ENCODE measurements at places on chromosomes 4 and X. TPM values are rescaled to one million over a fixed set of nuclear protein-coding genes. Genes with fewer than 3 reads are reported as not detected.

The GRPR gene
- total RNA-seq: 0.37 TPM

The UGT2A1 gene
- total RNA-seq: not detected

- H3K27ac ChIP-seq: no peak overlapping the region
- no peak overlapping the region for H3K4me3 ChIP-seq
- H3K27me3 ChIP-seq: no peaks in the 10 kb centered on the region
- no peak for DNase-seq
- H3K36me3 ChIP-seq: no peaks in the 10 kb centered on the region
- H3K4me1 ChIP-seq: no peaks in the 10 kb centered on the region
Measured at GRCh38 chrX:40863671-40864070, 128.3 kb upstream of the MED14 start.

- H3K27ac ChIP-seq: no peak overlapping the region
- H3K36me3 ChIP-seq: no peaks in the 10 kb centered on the region
- no peak for DNase-seq
- H3K27me3 ChIP-seq: no peaks in the 10 kb centered on the region
Measured at GRCh38 chrX:98548519-98548918, 1664.8 kb downstream of the RPA4 start.

- DNase-seq: no peak
- H3K27ac ChIP-seq: no peak overlapping the region
- H3K27me3 ChIP-seq: no peaks in the 10 kb centered on the region
- H3K4me1 ChIP-seq: no peaks in the 10 kb centered on the region
Measured at GRCh38 chrX:121150217-121150616, 102.8 kb downstream of the GLUD2 start.

GRCh38 chr4:173493041-173493440 lies 37.0 kb downstream of the HAND2 start:
- no peak overlapping the region for H3K27ac ChIP-seq
- no peak for DNase-seq
- peaks cover 15% of the 10 kb centered on the region for H3K27me3 ChIP-seq
- no peaks in the 10 kb centered on the region for H3K36me3 ChIP-seq

- peaks cover 23% of the 10 kb centered on the region for H3K27me3 ChIP-seq
- H3K4me3 ChIP-seq: no peak overlapping the region
- H3K36me3 ChIP-seq: no peaks in the 10 kb centered on the region
- no peak overlapping the region for H3K27ac ChIP-seq
Measured at GRCh38 chr4:150063128-150063527, 15.1 kb upstream of the DCLK2 start.

- H3K27ac ChIP-seq: no peak overlapping the region
- peaks cover 8% of the 10 kb centered on the region for H3K4me1 ChIP-seq
- H3K27me3 ChIP-seq: peaks cover 8% of the 10 kb centered on the region
- no peaks in the 10 kb centered on the region for H3K36me3 ChIP-seq
- no peak overlapping the region for H3K4me3 ChIP-seq
Measured at GRCh38 chr4:122450847-122451246, 5.7 kb downstream of the IL2 start.

GRCh38 chrX:136780241-136780640 lies 491 bp downstream of the ARHGEF6 start:
- peak overlapping the region; percentile 90 for H3K4me3 ChIP-seq
- H3K36me3 ChIP-seq: peaks cover 1% of the 10 kb centered on the region
- H3K27me3 ChIP-seq: no peaks in the 10 kb centered on the region
- no peak for DNase-seq

Data from activated B cell treated with CpG ODN at 0.5 μM for 24 hours (primary cell).